WTC11 (cell line): ENCODE measurements at places on chromosomes 12 and 14. TPM values are rescaled to one million over a fixed set of nuclear protein-coding genes. Genes with fewer than 3 reads are reported as not detected.

GRCh38 chr12:124147575-124147974 is 147.3 kb upstream of the RFLNA start:
- DNase-seq, result no peak
- peaks cover 11% of the 10 kb centered on the region for H3K27me3 ChIP-seq
- peaks cover 41% of the 10 kb centered on the region for H3K36me3 ChIP-seq
- no peak overlapping the region for H3K4me3 ChIP-seq
- peaks cover 68% of the 10 kb centered on the region for H3K4me1 ChIP-seq

- no peaks in the 10 kb centered on the region for H3K27me3 ChIP-seq
- H3K36me3 ChIP-seq, result no peaks in the 10 kb centered on the region
- no peaks in the 10 kb centered on the region for H3K4me1 ChIP-seq
- no peak for DNase-seq
- no peak overlapping the region for H3K27ac ChIP-seq
Observed at GRCh38 chr14:43042408-43042807, 1435.7 kb downstream of the LRFN5 start.

GRCh38 chr14:67232066-67232465 is 9.2 kb upstream of the PALS1 start:
- H3K36me3 ChIP-seq, result no peaks in the 10 kb centered on the region
- peaks cover 2% of the 10 kb centered on the region for H3K27me3 ChIP-seq
- DNase-seq, result no peak
- no peak overlapping the region for H3K27ac ChIP-seq
- H3K4me1 ChIP-seq, result no peaks in the 10 kb centered on the region

OAS3 gene
- total RNA-seq, result 1.2 to 1.6 TPM (median 1.4 TPM) in 3 replicates

DNA sequence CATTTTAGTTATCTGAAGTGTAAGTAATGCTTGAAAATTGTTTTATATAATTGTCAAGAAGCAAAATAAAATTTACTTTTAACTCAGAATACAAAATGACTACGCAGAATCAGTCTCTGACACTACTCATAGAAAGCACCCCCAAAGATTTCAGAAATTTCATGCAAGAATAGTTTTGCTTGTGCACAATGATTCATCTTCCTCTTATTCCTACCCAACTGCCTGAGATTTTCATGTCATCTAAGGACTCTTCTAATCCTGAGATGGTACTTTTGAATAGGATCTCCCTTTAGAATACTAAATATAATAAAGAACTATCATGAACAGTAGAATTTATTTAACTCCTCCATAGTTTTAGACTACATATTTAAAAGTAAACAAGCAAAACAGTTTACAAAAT is 485.3 kb upstream of the MGAT4C start:
- H3K36me3 ChIP-seq, result no peaks in the 10 kb centered on the region
- no peak for DNase-seq
- H3K27ac ChIP-seq, result no peak overlapping the region
- no peak overlapping the region for H3K4me3 ChIP-seq

GRCh38 chr12:1633459-1633858 is 4.4 kb downstream of the WNT5B start:
- peaks cover 44% of the 10 kb centered on the region for H3K4me1 ChIP-seq
- H3K36me3 ChIP-seq, result no peaks in the 10 kb centered on the region
- no peak for DNase-seq
- H3K27ac ChIP-seq, result no peak overlapping the region

ADGRD1 gene
- total RNA-seq, result 0.77 to 0.87 TPM (median 0.80 TPM) in 3 replicates

GRCh38 chr14:104746934-104747481 is 5.9 kb upstream of the SIVA1 start:
- H3K27me3 ChIP-seq, result peaks cover 14% of the 10 kb centered on the region
- H3K4me1 ChIP-seq, result peaks cover 3% of the 10 kb centered on the region; the same call in 1 of the 2 replicates
- no peak overlapping the region for H3K4me3 ChIP-seq
- DNase-seq, result no peak
- H3K27ac ChIP-seq, result no peak overlapping the region
- peaks cover 19% of the 10 kb centered on the region for H3K36me3 ChIP-seq

TGFB3 gene
- total RNA-seq, result 1.1 to 1.7 TPM (median 1.2 TPM) in 3 replicates

DNA sequence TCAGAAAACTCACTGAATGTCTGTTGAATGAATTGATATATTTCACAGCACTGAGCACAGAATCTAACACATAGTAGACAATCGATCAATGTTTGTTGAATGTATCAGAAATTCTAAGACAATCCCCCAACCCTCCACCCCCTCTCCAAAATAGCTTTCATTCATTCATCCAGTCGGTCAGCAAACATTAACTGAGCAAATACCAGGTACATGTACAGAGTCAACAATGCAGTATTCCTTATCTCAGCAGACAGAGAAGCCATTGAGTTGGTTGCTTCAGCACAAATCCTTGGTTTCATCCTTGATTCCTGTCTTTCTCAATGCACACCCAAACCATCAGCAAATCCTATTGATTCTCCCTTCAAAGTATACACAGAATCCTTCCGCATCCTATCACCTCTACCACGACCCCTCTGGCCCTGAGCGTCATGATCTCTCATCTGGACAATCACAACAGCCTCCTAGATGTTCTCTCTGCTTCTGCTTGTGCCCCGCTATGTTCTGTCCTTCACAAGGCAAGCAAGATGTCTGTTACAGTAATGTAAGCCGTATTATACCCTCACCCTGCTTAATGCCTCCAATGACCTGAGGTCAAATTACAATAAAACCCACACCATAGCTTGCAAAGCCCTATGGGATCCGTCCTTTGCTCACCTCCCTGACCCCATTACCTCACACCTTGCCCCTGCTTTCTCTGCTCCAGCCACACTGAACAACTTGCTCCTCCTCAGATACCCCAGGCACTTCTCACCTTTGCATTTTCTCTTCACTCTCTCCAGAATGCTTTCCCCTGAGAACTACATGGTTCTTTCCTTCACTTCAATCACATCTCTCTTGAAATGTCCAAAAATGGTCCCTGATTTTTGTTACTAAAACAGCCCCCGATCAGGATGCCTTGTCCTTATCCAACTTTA is 738.1 kb upstream of the TBX3 start:
- peaks cover 3% of the 10 kb centered on the region; the same call in 1 of the 2 replicates for H3K4me1 ChIP-seq
- no peak overlapping the region for H3K27ac ChIP-seq
- no peak overlapping the region for H3K4me3 ChIP-seq

DNA sequence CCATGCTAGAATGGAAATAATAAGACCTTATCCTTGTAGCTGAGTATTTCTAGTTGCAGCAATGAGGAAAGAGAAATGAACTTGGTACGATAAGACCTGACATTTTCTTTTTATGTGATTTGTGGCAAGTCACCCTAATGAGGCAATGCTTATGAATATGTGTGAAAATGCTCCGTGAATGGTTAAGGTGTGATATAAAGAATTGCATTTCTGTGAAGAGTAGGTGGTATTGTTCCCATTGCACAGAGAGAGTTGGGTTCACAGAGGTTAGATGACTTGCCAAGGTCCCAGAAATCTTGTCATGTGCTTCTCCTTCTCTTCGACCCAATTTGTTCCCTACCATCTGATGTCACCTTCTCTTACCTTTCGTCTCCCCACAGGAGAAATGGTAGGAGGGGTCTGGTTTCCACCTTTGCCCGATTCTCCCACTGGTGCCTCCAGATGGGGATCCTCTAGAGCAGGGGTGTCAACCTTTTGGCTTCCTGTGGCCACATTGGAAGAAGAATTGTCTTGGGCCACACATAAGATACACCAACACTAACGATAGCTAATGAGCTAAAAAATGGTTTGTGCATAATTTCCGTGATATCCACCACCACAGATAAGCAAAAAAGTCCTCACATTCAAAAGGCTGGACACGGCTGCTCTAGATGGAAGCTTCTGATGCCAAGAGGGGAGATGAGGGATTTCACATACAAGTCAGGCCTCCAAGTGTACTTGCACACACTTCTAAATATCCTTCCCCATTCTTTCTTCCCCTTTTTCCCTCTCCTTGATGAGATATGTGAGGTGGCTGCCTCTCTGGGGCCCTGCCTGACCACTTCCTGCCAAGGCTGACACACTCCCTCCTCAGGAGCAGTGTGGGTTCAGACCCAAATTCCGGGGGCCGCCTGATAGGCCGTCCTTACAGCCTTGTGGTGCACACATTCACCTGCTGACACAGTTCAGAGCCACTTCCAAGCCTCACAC is 96.1 kb downstream of the PLXNC1 start:
- no peaks in the 10 kb centered on the region for H3K27me3 ChIP-seq
- DNase-seq, result no peak
- H3K4me3 ChIP-seq, result no peak overlapping the region
- H3K4me1 ChIP-seq, result peaks cover 16% of the 10 kb centered on the region
- H3K36me3 ChIP-seq, result no peaks in the 10 kb centered on the region

GRCh38 chr14:102234331-102235264 is 70.4 kb downstream of the MOK start:
- no peak overlapping the region for H3K27ac ChIP-seq
- no peaks in the 10 kb centered on the region for H3K4me1 ChIP-seq
- H3K36me3 ChIP-seq, result no peaks in the 10 kb centered on the region
- H3K4me3 ChIP-seq, result no peak overlapping the region
- H3K27me3 ChIP-seq, result no peaks in the 10 kb centered on the region
- no peak for DNase-seq

RPL10L gene
- not detected in 3 replicates for total RNA-seq

DNA sequence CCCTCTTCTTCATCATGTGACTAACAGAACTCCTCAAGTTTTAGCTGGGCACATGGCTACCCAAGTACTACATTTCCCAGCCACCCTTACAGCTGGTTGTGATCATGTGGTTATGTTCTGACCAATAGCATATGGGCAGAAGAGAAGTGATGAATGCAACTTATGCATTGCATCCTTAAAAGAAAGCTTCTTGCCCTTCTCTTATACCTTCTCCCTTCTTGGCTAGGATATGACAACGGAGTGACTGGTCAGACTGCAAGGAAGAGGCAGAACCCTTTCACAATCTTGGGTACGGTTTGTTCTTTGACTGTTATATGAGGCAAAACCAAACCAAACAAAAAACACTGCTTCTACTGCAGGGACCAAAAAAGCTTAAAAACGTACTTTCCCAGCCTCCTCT is 66.5 kb upstream of the MAX start:
- H3K4me1 ChIP-seq, result peaks cover 17% of the 10 kb centered on the region
- H3K36me3 ChIP-seq, result no peaks in the 10 kb centered on the region
- no peaks in the 10 kb centered on the region; the same call in 1 of the 2 replicates for H3K27me3 ChIP-seq
- no peak overlapping the region for H3K4me3 ChIP-seq

DNA sequence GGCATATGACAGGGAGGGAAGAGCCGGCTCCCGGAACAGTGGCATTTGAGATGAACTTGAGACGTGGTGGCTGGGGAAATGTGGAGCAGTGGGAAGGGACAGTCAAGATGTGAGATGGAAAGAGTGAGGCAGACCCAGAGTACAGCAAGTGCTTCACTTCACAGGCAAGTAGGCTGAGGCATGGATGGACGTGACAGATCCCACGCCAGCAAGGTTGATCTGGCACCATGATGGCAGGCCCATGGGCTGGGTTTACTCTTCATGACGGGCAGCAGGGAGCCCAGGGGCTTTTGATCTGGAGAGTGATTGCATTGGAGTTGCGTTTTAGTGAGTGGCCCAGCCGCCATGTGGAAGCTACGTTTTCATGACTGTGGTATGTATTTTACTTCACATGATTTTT is 17.9 kb upstream of the EML1 start:
- H3K4me3 ChIP-seq, result peak overlapping the region; percentile 12; the same call in 1 of the 2 replicates
- H3K4me1 ChIP-seq, result peaks cover 41% of the 10 kb centered on the region
- peaks cover 3% of the 10 kb centered on the region; the same call in 1 of the 2 replicates for H3K27me3 ChIP-seq
- peak overlapping the region; percentile 30 for H3K27ac ChIP-seq
